ENCODE measurements at places on chromosomes 2 and 18.

GRCh38 chr2:30709516-30709915, 97.7 kb downstream of the CAPN13 start:
- DNase-seq: no peak

DNA sequence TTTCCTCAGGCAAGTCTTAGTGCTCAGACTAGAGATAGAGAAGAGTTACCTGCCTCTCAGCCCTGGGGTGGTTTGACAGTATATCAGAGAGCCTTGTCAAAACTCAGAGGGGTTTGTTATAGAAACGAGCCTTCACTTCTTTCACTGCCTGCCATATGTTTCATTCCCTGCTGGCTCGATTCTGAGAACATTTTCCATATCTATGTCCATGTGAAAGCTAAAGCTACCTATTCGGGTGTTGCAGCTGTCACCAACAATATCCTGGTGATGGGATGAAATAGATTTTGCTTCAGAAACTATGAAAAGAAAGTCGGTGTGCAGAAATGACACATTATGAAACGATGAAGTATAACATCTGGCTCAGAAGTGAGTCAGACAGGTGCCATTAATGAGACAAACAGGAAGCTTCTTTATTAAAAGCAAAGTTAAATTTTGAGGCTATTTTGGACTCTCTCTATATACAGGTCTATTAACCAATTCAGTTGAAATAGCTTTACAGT, 56.1 kb upstream of the TANK start:
- no peak for DNase-seq

DNA sequence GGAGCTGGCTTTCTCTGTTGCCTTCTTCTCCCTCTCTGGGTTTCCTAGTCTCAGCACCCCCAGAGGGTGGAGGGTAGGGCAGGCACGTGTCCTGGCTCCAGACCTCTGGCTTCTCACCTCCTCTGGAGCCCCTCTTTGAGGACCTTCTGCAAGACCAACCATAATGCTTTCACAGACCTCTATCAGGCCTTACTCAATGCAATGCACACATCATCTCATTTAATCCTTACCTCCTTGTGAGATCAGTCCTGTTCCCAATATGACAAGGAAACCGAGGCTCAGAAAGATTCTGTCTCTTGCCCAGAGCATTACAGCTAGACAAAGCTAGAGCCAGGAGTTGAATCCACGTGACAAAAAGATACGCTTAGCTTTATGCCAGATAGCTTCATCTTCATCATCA, 8.2 kb downstream of the ATOH8 start:
- DNase-seq: no peak

- DNase-seq: no peak
Observed at GRCh38 chr2:11788461-11789124, 42.2 kb downstream of the LPIN1 start.

DNA sequence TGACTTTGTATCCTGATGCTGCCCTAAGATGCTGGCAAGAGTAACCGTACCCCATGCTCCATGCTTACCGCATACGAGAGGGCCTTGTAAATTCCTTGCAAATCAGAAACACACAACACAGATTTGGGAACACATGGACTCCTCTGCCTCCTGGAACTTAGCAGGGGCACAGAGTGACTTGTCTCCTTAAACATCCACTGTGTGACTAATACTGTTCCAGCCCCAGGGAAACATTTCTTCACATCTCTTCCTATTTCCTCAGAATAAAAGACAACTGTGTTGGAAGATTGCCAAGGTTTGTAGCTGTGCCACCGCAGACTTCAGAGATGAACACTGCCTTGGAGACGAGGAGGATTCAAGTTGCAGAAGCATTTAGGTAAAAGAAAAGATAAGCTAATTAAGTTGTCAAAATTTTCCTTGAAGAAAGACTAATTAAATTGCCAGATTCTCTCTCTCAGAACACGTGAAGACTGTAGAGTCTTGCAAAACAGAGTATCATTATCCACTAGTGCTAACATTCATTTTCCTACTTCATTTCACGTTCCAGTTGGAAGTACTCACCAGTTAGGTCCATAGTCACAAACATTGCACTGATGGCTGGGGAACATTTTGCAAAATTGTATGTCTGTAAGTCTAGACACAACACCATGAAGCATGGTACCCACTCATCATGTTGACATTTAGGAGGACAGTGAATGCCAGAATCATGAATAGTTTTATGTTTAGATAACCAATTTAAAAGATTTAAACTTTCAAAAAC, 188.8 kb downstream of the TSN start:
- peak; percentile 50 for DNase-seq

DNA sequence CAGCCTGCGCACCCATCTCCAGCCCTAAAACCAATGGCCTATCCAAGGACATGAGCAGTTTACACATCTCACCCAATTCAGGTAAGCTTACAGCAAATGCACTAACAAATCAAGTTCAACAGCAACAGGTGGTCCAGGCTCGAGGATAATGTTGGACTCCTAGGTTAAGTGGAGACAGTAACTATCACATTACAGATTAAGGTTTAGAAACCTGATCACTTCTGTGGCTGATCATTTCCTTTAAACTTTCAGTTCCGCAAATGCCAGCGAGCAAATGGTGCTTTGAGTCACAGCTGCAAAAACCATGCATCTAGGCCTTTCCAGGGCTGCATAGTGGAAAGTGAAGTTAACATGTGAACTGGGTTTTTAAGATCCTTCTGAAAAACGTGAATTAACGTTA, 259.4 kb downstream of the GBX2 start:
- no peak for DNase-seq

DNA sequence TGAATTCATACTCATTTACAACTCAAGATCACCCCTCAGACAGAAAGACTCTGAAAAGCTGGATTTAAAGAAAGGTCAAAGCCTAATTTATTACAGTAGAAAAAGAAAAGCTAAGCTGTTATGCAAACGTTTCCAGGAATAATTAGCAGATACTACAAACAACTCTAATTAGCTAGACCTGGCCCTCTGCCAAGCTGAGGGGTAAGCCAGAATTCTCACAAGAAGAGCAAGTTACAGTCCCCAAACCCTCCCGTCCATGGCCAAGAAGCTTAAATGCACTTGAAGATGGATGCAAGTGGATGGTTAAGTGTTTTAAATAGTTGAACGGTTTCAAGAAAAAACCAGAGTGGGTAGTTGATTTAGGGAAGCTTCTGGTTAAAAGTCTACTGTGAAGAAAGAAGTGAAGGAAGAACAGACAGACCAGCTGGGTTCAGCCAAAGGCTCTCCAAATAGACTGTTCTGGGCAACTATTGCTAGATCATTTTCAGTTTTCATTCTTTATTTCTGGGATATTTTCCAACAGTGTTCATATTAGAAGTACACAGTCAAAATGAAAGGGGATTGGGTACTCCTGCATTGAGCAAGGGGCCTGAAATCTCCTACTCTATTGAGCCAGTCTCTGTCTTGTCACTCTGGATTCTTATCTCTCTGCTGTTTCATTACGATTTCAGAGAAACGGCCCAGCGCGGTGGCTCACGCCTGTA, 4.8 kb downstream of the LMAN2L start:
- no peak for DNase-seq

DNA sequence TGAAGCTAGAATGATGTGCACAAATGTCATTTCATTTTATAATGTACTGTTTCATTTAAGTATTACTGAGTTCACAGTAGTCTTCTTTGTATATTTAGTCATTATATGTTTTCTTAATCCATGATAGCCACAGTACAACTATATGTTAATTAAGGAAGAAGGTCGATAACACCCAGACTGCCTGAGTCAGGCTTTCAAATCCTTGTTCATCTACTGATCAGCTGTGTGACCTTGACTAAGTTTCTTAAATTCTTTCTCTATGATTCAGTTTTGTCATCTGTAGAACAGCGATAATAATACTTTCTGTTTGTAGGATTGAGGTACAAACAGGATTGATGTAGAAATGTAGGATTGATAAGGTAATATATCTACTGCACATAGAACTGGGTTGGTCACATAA, 5.4 kb downstream of the GCC2 start:
- DNase-seq: no peak

- peak; percentile 67 for DNase-seq
Observed at GRCh38 chr2:61177727-61178549, 15.9 kb downstream of the C2orf74 start.

- DNase-seq: no peak
Observed at GRCh38 chr18:37577051-37577611, 11.5 kb upstream of the CELF4 start.

DNA sequence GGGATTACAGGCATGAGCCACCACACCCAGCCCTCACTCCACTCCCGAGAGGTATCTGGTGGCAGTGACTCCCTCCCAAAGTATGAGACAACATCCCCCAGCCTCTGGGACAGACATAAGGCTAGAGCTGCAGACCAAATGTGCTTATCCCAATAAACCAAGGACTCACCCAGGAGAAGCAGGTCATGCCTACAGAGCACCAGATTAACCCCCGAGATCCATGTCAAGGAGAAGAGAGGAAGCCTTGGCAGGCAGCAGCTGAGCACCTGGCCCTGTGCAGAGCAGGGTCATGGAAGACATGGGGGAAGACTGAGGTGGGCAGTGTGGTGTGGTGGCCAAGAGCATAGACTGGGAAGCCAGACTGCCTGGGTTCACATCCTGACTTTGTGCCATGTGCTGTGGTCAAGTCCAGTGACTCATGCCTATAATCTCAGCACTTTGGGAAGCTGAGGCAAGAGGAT, 7.2 kb downstream of the RAB11FIP5 start:
- DNase-seq: no peak

DNA sequence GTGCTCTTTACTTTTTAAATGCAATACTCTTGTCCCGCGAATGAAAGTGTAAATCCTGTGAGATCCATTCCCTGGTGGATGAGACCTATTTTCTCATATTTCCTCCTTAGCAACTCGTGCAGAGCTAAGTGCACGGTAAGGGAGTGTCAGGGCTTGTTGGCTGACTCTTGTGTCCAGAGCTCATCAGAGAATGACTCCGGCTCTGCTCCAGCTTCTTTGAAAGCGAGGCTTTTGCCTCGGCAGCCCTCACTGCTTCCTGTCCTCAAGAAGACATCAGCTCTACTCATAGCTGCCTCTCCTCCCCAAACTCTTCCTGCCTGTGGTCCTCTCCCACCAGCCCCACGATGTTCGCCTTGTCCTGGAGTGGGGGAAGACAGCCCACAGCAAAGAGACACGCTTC, 70.7 kb downstream of the LIPG start:
- DNase-seq: no peak

DNA sequence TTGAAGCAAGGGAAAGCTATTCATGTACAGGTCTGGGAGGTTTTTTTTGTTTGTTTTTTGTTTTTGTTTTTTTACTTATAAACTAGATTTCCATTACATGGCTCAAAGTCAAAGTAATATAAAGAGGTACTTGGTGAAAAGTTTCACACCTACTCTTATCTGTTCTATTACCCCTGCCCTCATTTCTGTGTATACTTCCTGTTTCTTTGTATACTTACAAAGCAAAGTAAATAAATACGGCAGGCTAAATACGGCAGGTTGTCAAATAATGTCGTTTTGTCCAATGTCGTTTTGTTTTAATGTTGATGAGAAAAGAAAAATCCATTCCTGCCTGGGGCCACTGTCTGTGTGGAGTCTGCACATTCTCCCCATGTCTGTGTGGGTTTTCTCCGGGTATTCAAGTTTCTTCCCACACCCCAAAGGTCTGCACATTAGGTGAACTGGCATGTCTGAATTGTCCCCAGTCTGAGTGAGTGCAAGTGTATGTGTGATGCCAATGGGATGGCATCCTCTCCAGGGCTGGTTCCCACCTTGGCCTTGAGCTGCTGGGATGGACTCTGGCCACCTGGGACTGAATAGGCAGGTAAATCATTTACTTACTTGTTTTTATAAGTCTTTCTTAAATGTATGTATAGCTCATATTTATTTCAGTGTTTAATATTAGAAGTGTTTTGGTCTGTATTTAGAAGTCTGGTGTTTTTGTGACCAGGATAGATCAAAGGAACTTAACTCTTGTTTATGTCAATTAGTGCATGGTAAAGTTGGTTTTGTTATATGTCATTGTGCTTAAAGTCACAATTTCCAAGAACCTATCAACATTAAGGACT, 13.4 kb downstream of the STAMBP start:
- no peak for DNase-seq

- DNase-seq: no peak
Observed at GRCh38 chr2:212158081-212158480, 380.5 kb downstream of the ERBB4 start.

DNA sequence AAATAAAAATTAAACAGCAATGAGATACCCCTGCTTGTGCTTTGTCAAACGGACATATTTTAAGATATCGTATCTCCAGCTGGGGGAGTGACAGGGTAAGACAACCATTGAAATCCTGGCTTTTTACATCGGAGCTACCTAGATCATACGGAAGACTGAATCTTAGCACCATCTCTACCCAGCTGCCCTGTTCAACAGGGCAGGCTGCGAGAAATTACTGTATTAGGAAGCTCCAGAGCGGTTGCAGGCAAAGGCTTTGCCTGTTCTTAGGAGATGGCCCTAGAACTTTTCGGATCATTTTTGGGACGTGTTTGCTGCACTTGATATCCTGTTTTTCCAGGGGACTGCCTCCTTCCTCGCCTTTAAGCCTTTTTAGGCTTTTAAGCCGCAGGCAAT, 2.0 kb upstream of the PRKCE start:
- peak; percentile 27 for DNase-seq

- no peak for DNase-seq
Observed at GRCh38 chr2:222280795-222281194, 18.0 kb downstream of the PAX3 start.

DNA sequence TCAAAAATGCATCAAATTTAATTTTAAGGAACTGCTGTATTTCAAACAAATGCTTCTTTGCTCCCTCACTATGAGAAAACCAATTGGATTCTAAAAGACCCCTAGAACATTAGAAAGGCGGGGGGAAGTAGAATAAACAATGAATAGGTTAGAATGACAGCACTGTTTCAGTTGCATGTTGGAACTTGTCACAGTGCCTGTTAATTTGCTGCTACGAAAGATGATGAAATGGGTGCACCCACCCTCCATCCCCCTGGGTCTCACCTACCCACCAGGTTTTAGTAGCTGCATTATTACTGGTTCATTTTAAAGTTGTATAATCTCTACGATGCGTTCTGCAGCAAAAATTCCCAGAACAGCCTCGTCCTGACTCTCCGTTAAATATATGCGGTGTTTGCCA, 193.0 kb upstream of the COPS8 start:
- no peak for DNase-seq

DNA sequence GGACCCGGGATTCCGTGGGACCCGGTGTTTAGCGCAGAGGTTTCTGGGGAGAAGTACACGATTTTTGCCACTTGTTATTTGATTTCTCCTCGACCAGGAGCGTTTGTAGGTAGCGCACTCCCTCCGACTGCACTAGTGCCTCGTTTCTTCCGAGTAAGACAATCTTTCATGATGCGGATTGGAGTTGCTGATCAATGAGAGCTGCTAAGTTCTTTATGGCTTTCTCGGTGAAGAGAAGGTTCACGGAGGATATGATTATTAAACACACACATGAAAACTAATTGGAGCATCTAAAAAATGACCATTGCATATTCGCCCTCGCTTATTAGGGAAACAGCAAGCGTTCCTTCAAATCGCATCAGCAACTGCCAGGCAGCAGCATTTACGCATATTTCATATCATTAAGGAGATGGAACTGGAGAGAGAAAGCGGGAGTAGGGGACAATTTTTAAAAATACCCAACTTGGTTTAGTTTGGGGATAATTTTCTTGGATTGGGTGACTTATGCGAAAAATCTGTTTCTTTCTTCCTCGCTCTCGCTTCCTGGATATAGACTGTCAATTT, 616 bp downstream of the EML6 start:
- DNase-seq: peak; percentile 51
